ENCODE measurements at places on chromosomes 12 and 14.

GRCh38 chr12:121224591-121224990 is 14.7 kb downstream of the P2RX4 start:
- DNase-seq, result no peak

DNA sequence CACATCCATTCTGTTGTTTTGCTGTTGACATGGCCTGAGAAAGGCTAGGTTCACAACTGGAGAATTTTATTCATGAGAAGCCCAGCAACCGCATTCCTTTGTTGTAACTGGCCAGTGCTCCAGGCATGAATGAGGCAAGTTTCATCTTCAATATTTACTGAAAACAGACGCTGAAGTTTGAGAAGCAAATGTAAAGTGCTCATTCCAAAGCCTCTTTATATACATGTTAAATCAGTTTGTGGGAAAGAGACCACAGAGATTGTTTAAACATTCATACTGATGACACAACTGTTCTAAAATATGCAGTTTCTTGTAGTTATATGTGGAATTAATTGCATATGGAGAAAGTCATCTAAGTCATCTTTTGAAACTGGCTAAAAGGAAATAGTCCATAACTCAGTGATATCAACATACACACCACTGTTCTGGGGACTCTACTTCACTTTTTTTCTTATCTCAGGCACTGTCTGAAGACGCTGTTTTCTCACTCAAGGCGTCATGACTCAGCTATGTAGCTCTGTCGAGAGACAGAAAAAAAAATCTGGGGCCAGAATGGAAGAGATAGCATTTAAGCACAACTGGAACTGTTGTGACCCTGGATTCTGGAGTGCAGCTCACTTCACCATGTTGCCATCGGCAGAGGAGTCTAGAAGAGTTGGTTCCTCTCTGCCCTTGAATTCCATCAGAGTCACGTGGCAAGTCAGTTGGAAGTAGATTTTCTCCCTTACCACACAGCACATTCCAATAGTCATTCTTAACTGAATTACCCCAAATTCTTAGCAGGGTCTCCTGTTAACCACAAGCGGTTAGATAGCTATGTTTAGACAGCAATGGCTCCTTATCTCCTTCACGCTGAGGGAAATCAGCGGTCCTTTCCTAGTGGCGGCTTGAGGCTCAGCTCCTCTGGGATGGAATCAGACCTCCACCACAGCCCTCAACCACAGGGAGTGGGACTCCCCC is 258.4 kb upstream of the HMGA2 start:
- no peak for DNase-seq

- DNase-seq, result no peak
Observed at GRCh38 chr12:132611620-132612019, 1.2 kb upstream of the LRCOL1 start.

GRCh38 chr14:105423488-105424195 is 4.0 kb downstream of the MTA1 start:
- DNase-seq, result no peak

DNA sequence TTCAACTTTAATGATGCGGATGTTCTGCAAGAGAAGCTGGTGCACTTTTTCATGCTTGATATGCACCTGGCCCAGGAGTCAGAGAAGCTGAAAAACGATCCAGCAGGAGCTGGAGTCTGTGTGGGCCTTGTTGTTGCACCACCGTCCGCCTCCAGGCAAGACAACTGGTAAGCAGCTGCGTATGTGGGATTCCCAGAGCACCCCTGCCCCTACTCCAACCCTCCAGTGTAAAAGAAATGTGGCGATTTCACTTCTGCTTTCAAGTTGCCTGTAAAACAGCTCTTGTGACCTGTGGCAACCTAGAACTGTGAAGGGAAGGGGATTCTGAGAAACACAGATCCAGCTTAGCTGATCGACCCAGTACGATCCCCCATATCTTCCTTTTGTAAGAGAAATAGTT is 154.1 kb upstream of the PELI2 start:
- DNase-seq, result no peak

- peak; percentile 73 for DNase-seq
Observed at GRCh38 chr12:64610079-64610659, at the start of gene RASSF3. RASSF3 (plus strand) TSS chr12:64610495; CDS start chr12:64610633, 138 bp downstream.

GRCh38 chr12:44544018-44544417 is 332.1 kb downstream of the NELL2 start:
- DNase-seq, result no peak

DNA sequence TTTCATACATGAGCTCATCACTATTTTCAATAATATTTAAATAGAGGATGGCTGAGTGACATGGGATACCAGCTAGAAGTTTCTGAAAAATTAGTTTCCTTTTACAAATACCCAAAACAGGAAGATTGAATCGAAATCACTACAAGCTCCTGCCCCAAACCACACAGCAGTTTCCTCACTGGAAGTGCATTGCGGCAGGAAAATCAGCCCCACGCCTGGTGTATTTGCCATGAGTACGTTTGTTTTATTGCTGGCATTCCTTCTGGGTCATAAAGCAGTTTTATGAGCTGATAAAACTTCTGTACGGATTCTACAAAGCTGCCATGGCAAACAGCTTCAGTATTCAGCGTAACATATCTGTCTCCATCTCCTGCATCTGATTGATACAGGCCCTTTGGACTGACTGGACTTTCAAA is 23.7 kb downstream of the CDC42BPB start:
- no peak for DNase-seq

- DNase-seq, result no peak
Observed at GRCh38 chr12:122363782-122364181, 58.7 kb downstream of the CLIP1 start.

GRCh38 chr14:58107947-58108552 is 44.0 kb downstream of the ARMH4 start:
- DNase-seq, result no peak

GRCh38 chr14:32286602-32287001 is 42.5 kb upstream of the AKAP6 start:
- no peak for DNase-seq

- no peak for DNase-seq
Observed at GRCh38 chr12:32895688-32896431, 717 bp downstream of the PKP2 start.

DNA sequence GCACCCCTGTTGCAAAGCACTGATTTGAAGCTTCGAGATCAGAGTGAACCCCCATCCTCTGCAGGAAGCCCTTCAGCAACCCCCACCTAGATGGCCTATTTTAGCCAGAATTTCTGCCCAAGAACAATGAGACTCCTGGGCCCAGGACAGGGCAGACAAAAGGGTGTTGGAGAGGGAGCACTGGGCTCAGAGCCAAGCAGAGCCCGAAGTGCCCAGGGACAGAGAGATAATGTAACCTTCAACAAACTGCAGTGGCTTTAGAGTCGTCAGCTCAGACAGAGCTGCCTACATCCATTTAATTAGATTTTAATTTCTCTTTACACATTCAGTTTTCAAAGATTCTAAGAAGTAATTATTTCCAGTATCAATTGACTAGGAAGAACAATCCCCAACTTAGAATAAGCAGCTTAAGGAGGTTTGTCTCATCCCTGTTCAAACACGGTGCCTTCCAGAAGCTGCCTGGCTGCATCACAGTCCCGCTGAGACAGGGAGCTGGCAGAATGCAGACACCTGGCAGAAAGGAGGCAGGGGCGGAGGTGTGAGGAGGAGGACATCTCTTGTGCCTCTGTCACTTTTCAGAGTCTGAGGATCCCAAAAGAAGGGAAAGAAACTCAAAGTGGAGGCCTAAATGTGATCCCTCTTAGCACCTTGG is 504.9 kb upstream of the CCDC196 start:
- DNase-seq, result no peak

- no peak for DNase-seq
Observed at GRCh38 chr12:45246236-45246635, 30.3 kb downstream of the ANO6 start.

DNA sequence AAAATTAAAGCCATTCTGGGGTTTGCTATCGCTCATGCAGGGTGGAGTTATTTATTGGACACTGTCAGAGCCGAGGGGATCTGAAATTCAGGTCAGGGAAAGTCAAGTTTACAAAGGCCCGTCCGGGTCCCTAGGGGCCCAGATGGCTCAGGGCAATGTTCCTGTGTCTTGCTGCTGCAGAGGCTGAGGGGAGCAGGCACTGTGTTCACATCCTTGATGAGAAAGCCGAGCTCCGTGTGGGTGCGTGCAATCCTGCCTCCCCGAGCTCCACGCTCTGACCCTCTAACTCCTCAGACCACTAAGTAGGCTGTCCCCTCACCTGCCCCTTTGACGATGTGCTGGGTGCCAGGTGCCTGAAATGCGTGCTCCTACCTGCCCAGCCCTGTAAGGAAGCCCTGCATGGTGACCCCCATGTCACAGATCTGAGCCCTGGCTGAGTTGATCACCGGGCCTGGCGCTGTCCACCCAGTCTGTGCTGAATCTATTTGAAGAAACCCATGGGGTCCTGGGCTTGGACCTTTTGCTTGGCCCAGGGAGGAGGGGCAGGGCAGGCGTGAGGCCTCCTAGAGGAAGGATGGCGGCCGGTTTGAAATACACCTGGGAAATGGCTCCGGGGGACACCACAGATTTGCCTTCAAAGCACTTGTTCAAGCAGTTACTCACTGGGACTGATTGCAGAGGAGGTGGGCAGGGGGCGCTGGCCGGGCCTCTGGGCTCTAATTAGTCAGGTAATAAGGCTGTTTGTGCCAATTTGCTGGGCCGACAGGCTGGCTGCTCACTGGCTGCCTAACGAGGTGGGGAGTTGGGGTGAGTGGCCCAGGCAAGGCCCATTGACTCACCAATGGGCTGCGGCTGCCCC is 204.3 kb downstream of the KIF26A start:
- DNase-seq, result no peak

DNA sequence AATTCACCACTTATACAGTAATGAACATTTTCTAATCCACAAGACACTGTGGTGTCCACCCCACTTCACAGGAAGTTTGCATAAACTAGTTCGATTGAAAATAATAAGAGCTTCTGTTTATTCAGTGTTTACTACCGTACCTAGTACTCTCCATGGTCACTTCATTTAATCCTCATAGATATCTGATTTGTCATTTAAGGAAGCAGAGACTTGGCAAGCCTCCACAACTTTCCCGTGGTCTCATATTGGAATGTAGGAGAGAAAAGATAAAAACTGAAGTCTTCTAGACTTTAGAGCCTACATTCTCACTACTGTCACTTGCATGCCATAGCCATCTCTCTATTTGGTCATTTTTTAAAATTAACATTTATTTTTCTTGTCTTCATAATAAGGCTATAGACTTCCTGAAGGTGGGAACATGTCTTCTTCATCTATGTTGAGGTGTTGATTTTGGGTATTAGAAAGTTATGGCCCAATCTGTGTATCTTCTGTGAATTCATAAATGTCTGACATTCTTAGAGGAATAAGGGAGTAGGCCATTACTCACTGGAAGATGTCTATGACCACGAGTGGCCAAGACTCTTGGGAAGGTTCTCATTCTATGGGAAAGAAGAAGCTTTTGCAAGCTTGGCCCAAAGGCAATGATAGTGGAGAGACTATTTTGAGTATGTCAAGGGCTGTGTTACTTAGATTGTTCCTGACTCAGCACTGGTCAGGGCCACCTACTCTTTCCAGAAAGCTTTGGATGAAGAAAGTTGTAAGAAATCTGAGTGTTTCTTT is 423.7 kb downstream of the LRIG3 start:
- no peak for DNase-seq

All from stimulated activated CD4-positive, alpha-beta T cell treated with anti-CD3 and anti-CD28 coated beads, Interleukin-1b, Interleukin-23, amount 100 ng/mL, for 24 hours (primary cell).